Progenitor cell of endocrine pancreas (in vitro differentiated cells): ENCODE measurements at places on chromosomes 13 and 19. TPM values are rescaled to one million over a fixed set of nuclear protein-coding genes. Genes with fewer than 3 reads are reported as not detected.

The IER2 gene
- total RNA-seq = 88.4 and 93.4 TPM in 2 replicates

The ZNF653 gene
- 17.6 and 21.8 TPM in 2 replicates for total RNA-seq

The CGB3 gene
- total RNA-seq = not detected in 2 replicates

The SBSN gene
- 0.16 and 0.24 TPM in 2 replicates for total RNA-seq

- H3K4me3 ChIP-seq = no peak overlapping the region
- peaks cover 2% of the 10 kb centered on the region for H3K4me1 ChIP-seq
- no peak for DNase-seq
- no peak overlapping the region for H3K27ac ChIP-seq
Measured at GRCh38 chr13:94996445-94996844, 284.1 kb upstream of the SOX21 start.

GRCh38 chr13:45353895-45354294 lies 12.9 kb upstream of the TPT1 start:
- peaks cover 20% of the 10 kb centered on the region for H3K36me3 ChIP-seq
- no peaks in the 10 kb centered on the region for H3K27me3 ChIP-seq
- no peak overlapping the region for H3K27ac ChIP-seq
- H3K4me1 ChIP-seq = no peaks in the 10 kb centered on the region

- H3K4me1 ChIP-seq = peaks cover 3% of the 10 kb centered on the region
- DNase-seq = no peak
- H3K36me3 ChIP-seq = no peaks in the 10 kb centered on the region
- H3K27me3 ChIP-seq = no peaks in the 10 kb centered on the region
Measured at GRCh38 chr19:18429717-18430416, 8.1 kb downstream of the ISYNA1 start.

GRCh38 chr13:79404361-79404760 lies 1.7 kb downstream of the RBM26 start:
- H3K27ac ChIP-seq = no peak overlapping the region
- H3K27me3 ChIP-seq = no peaks in the 10 kb centered on the region
- no peak for DNase-seq
- no peak overlapping the region for H3K4me3 ChIP-seq

DNA sequence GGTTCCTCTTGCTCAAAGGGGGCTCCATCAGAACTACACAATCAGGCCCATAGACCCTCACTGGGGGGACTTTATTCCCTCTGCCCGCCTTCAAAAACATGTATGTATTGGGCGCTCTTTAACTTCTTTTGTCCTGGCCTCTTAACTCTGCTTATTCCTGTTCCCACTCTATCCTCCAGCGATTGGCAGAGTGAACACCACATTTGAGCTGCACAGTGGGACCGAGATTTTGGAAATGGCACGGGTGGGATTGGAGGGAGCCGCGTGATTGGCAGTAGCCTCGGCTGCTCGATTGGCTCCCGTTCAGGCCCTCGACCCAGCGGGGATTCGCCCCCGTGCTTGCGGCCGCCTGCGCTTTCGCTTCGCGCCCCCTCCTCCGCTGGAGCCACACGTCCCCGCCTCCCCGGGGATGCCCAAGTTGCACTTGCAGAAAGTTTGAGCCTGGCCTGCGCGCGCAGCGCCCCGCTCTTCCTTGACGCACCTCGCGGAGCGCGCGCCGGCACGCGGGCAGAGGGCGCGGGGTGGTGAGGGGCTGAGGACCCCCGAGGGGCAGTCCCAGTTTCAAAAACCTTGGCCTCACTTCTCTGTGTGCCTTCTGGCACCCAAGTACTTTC lies at the start of gene ZIC5:
Gene ZIC5 (minus strand): TSS at position 192 of the 614 bp plus-strand sequence. CDS start 164 bp downstream, at position 28.
- peak within 1 kb of the TSS; percentile 40 for H3K27ac ChIP-seq
- peaks cover 10% of the 10 kb centered on the region for H3K4me1 ChIP-seq
- H3K4me3 ChIP-seq = no peak within 1 kb of the TSS
- no peak for DNase-seq
- peaks cover 79% of the 10 kb centered on the region for H3K27me3 ChIP-seq
- H3K36me3 ChIP-seq = no peaks in the 10 kb centered on the region

GRCh38 chr13:114194853-114195252 lies 15.8 kb downstream of the CFAP97D2 start:
- no peaks in the 10 kb centered on the region for H3K27me3 ChIP-seq
- peaks cover 4% of the 10 kb centered on the region for H3K4me1 ChIP-seq
- no peak overlapping the region for H3K4me3 ChIP-seq
